ENCODE measurements at places on chromosomes 3 and 15. TPM values are rescaled to one million over a fixed set of nuclear protein-coding genes. Genes with fewer than 3 reads are reported as not detected.
A peak's percentile ranks its signal among the peaks of the same experiment; 100 is the strongest.

DNA sequence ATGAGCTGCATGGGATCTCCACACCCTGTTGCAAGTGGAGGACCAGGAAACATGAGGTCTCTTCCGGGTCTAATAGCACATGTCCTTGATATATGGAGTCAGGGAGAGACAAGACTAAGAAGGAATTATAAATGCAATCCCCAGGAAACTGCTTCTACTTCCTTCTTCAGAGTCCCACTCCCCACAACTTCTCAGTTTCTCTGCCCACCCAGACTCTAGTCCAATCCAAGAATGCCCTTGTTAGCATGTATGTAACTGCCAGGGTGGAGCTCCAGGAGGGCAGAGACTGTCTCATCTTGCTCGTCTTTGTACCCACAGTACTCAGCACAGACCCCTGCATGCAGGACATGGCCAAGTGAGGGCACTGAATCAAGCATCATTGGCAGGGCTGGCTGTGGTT is 8.3 kb downstream of the DAPK2 start:
- no peak for DNase-seq

GRCh38 chr15:29087521-29088285 is 181.9 kb downstream of the NSMCE3 start:
- no peak for DNase-seq

GRCh38 chr3:131731709-131732108 is 228.9 kb upstream of the MRPL3 start:
- DNase-seq: peak; percentile 74

GRCh38 chr3:169771497-169772304 is 1.5 kb upstream of the MYNN start:
- DNase-seq: peak; percentile 60

DNA sequence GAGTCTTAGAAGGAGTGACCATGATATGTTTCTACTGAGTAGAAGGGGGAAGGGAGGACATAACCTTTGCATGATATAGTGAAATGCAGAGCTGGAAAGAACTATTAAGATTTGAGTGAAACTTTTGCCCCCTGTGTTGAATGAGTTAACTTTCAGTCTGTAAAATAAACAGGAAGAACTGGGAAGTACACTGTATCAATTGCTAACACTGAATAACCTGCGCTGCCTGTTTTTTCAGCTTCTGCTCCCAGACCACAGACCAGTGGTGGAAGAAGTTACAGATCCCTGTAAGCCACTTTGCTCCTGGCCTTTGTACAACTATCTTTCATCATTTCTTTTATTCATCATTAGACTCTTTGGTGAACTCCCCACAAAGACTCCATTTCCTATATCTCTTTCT is 3.6 kb upstream of the LRCH3 start:
- no peak for DNase-seq

GRCh38 chr15:58574631-58575030 is 142.8 kb downstream of the LIPC start:
- no peak for DNase-seq

Gene ZBTB47
- 0.55 TPM for total RNA-seq

GRCh38 chr15:72796210-72796514 is 12.6 kb upstream of the ADPGK start:
- no peak for DNase-seq

DNA sequence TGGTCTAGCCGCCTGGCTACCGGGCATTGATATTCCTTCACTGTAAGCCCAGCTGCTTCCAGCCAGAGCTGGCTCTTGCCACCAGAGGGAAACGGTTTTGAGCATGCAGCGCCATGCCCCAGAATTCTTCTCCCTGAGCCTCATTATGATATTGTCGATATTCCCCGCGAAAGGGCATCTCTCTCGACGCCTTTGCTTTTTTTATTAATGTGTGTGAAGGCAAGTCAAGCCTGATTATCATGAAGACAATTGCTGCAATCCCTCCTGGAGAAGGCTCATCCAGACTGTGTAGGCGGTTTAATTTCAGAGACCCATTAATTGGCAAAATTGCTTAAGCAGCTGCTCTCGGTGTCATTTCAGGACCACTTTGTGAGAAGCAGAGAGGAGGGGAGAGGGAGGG is 321.2 kb upstream of the TLE3 start:
- DNase-seq: no peak

Gene INSYN1
- total RNA-seq: not detected

GRCh38 chr3:133447750-133448477 is 48.1 kb downstream of the BFSP2 start:
- DNase-seq: no peak

Gene ADIPOQ
- not detected for total RNA-seq

Measured in activated naive CD4-positive, alpha-beta T cell treated with anti-CD3 and anti-CD28 coated beads for 36 hours (primary cell).